Activated effector memory CD4-positive, alpha-beta T cell treated with anti-CD3 and anti-CD28 coated beads, Interleukin-2, amount 50 U/mL, for 16 hours (primary cell): ENCODE measurements at places on chromosomes 6 and 20.

- no peak for DNase-seq
These were observed 8.3 kb upstream of the VWA7 start for GRCh38 chr6:31785475-31785874.

DNA sequence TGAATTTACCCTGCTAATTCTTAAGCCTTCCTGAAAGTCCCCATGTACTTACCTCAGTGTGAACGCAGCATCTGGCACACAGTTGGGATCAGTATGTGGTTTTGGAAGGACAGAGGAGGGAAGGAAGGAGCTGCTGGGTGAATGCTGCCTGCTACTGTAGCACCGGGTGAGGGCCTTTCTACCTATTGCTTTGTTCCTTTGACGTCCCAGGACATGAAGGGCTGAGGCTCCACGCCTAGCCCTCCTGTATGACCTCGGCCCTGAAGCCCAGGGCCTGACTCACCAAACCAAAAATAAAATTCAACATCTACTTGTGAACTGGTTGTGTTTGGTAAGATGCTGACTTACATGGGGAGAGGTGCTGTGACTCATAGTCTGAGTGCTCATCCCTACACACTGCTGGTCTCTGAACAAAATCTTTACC, 51.1 kb downstream of the ARID1B start:
- DNase-seq, result no peak

- no peak for DNase-seq
These were observed 23.2 kb upstream of the TXNDC5 start for GRCh38 chr6:7933794-7934193.

- no peak for DNase-seq
These were observed 61.6 kb downstream of the IRF4 start for GRCh38 chr6:453152-453551.

DNA sequence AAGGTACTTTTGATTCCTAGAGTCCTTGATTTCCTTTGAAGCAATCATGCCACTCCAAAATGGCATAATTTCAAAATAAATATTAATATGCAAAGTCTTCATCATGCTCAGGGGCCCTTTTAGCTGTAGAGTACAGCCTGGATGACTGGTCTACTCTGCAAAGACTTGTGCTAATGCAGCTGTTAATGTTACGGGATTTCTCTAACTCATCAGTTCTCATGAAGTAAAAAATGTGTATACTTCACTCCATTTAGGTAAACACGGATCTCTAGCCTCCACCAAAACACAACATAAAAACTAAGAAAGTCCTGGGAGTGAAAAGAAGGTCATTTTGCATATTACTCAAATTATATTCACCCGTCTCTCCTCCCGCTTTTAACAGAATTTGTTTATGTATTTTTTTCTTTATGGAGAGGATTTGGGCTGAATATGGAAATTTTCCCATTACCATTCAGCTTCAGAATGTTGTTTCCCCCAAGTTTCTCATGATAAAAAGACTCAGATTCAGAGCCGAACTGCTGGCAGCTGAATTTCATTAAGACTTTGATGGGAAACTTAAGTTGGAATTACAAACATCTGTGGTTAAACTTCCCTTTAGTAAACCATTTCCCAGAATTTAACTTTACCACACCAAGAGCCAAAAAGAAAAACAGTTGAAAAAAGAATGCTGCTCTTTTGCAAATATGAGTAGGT, 8.7 kb downstream of the LAMA4 start:
- DNase-seq, result no peak

DNA sequence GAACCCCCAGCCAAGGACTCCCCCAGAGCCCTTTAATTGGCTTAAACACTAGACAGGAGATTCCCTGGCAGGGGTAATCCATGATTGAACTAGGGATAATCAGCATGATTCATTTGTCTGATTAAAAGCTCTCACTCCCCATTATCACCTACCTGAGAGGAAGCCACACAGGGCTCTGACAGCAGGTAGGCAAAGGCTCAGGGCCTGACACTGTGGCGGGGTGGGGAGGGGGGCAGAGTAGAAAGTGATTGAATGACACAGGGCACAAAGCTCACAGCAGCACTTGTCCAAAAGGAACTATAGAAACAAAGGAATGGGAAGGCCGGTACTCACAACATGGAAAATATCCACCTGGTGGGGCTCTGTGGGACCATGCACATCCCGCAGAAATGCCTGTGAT, 231.6 kb downstream of the MAFB start:
- no peak for DNase-seq

DNA sequence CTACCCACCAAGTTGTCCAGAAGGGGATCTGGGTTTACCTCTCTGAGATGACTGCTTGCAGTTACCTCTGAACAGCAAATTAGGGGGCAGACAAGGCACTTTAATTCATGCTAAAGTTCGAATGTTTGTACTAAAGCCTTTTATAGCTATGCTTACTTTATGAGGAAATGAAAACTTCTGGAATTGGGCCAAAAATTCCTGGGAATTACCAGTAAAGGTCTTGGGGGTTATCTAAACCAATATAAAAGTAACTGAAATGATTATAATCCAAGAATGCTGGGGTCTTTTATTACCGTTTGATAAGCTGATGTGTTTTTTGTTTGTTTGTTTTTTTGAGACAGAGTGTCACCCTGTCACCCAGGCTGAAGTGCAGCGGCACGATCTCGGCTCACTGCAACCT, 7.9 kb upstream of the LZTS3 start:
- DNase-seq, result no peak

DNA sequence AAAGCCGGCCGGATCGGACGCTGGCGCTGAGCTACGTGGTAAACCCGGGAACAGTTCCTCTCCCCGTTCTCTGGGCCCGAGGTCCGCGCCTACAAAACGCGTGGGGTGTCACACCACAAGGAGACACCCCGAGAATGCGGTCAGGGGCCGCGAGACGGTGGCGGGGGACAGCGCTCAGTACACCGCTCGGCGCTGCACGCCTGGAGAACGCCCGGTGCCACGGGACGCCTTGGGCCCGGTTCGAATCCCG, 670 bp downstream of the NCOA5 start:
- no peak for DNase-seq

- DNase-seq, result no peak
These were observed 176.2 kb upstream of the PROKR2 start for GRCh38 chr20:5492937-5493336.

- DNase-seq, result no peak
These were observed 68.1 kb downstream of the DTNBP1 start for GRCh38 chr6:15594512-15595259.

GRCh38 chr6:32947552-32948465, 5.1 kb downstream of the HLA-DMA start:
- peak; percentile 73 for DNase-seq

DNA sequence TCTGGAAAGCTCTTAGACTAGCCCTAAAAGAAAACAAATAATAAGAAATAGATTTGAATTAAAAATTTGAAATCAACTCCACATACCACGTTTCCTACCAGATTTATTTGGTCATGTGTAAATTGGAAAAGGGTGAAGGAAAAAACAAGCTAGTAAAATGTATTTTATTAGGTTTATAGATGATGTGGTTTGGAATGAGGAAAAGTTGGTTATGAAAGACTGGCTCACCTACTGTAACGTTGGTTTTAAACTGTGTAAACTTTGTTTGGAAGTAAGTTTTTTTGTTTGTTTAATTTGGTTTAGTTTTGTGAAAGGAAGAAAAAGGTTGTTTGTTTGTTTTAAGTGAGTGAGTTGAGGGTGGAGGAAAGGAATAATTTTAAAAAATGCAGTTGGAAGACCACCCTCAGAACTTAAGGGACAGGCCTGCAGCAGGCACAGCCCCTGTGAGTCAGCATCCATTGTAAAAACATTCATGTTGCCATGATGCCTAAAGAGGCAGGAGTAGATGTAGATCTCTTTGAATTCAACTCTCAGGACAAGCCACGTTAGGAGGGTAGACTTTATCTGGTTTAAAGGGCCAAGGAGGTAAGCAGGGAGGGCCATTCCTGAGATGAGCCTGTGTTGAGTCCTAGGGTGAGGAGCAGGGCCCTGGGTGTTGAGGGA, 93.7 kb upstream of the SCGN start:
- no peak for DNase-seq

DNA sequence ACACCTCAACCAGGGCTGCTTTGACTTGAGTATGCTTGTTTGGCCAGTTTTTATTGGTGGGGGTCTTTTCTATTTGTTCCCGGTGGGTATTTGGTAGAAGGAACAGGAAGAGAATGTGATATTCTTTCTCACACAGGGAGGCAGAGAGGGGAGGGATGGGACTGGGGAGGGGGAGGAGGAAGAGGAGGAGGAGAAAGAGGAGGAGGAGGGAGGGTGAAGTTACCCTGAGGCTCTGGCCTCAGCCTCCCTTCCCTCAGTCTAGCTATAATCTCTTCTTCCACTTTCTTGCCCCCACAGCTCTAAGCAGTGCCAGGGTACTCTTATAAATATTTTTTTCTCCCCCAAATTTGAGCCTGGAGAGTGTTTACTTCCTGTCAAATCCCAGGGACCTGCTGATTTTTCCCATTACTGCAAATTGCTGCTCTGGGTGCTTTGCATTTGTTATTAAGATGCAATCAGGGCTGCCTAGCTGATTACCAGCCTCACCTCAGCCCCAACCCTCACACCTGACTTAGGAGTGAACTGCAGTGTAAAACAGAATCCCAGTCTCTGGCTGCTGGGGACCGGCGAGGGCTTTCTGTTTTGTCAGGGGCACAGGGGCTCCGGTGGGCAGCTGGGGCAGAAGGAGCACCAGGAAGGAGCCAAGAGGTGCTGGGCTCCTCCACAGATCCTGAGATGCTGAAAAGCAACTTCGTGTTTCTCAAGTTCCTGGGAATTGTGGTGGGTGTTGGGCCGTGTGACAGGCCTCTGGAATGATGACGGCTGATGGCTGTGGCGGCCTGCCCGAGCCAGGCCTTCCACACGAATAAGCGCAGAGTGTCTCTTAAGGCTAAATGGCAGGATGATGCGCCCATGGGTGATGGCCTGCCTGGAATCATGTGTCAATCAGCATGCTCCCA, 141.4 kb downstream of the CD83 start:
- no peak for DNase-seq

- no peak for DNase-seq
These were observed 108.2 kb downstream of the THBS2 start for GRCh38 chr6:169145496-169145895.

- no peak for DNase-seq
These were observed 45.1 kb downstream of the PTK7 start for GRCh38 chr6:43120944-43121913.

DNA sequence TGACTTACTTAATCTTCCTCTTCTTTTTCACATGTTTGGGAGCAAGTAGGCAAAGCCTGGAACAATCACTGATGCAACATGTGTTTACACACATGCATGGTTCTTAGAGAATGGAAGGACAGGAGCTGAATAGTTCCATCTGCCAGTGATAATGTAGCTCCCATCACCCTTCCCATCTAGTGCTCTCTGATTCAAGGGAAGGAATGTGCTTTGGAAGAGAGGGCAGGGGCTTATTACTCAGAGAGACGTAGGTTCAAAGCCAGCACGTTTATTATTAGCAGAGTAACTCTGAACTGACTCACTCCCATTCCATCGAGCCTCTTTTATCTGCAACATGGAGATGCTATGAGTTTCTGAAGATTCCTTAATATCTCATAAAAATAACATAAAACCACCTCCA, 211.9 kb downstream of the GMPR start:
- DNase-seq, result no peak

GRCh38 chr6:93701526-93701925, 282.2 kb upstream of the EPHA7 start:
- no peak for DNase-seq

- DNase-seq, result peak; percentile 80
These were observed 87.2 kb downstream of the FKBP5 start for GRCh38 chr6:35601331-35602132.

DNA sequence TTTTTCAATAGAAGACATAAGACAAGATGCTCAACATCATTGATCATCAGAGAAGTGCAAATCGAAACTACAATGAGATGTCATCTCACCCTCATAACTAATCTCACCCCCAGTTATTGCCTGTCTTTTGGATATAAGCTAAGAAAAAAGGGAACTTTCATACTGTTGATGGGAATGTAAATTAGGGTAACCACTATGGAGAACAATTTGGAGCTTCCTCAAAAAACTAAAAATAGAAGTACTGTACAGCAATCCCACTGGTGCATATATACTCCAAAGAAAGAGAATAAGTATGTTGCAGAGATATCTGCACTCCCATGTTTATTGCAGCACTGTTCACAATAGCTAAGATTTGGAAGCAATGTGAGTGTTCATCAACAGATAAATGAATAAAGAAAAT, 26.4 kb upstream of the PHF3 start:
- DNase-seq, result no peak

- DNase-seq, result no peak
These were observed 139.1 kb downstream of the AGPAT4 start for GRCh38 chr6:161134550-161135298.

DNA sequence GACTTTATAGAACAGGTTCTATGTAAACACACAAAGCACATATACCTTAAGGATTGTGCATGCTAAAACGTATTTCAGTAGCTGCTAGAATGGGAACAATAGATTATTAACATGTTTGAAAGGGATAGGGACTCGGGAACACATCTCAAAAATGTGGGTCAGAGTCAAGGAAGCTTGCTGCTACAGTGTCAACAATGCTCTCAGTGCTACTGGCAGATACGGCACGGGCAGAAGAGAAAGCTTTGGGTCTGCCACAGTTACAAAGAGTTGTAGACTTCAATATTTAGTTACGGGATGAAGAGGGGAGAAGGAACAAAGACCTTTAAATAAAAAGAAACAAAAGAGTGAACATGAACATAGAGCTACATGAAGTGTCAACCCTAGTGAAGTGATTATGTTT, 170.5 kb downstream of the BACH2 start:
- DNase-seq, result no peak

DNA sequence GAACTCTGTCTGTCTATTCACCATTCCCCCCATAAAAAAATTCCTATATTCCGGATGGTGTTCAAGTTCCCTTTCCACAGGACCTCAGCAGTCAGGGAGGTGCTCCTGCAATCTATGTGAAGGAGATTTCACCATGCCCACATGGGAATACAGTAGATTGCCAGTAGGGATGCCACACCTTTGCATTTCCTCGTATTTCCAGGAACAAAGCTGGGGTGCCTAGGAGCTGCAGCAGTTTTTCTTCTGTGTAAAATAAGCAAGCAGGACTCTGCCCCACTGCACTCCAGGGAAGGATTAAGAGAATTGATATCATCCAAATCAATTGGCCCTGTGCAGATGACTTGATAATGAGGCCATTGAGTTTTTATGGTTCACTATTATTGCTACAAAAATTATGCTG, 7.4 kb upstream of the KIF16B start:
- DNase-seq, result no peak

DNA sequence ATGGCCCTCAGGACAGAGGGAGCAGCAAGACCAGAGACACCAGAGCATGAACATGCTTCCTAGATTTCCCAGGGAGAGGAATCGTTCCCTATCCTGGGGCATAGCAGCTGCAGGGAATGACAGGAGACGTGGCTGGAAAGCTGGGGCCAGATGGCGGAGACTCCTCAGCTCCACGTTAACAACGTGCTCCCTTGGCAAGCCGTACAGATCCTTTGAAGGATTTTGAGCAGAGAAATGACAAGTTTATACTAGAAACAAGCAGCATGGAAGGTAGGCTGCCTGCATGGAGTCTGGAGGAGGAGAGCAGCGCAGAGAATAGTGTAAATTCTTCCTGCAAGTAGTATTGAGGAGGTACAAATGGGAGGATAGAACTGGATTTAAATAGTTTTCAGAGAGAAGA, 11.7 kb downstream of the MYLIP start:
- DNase-seq, result no peak
